Effector CD8-positive, alpha-beta T cell (primary cell): ENCODE measurements at places on chromosomes 3 and 15.

- no peak for DNase-seq
Observed at GRCh38 chr15:79432345-79433275, 474 bp downstream of the MINAR1 start.

- no peak for DNase-seq
Observed at GRCh38 chr3:44969154-44969827, 6.7 kb downstream of the ZDHHC3 start.

DNA sequence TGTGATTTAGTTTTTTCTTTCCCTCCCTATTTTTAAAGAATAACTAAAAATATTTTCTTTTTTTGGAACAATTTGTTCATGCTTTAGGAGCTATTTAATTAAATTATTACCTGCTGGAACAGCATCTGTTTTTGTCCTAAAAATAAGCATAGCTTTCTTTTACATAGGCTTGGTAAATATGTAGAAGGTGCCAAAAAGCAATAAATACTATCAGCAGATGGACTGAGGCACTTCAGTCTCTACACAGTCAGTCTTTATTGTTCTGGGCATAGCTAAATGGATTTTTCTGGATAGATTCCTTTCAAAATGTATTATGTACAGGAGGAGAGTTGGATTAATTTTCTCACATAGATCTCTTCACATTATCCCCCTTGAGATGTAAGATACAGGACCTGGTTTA, 223.5 kb downstream of the NAALADL2 start:
- DNase-seq, result no peak

GRCh38 chr3:85591451-85591850, 632.7 kb downstream of the CADM2 start:
- DNase-seq, result no peak

DNA sequence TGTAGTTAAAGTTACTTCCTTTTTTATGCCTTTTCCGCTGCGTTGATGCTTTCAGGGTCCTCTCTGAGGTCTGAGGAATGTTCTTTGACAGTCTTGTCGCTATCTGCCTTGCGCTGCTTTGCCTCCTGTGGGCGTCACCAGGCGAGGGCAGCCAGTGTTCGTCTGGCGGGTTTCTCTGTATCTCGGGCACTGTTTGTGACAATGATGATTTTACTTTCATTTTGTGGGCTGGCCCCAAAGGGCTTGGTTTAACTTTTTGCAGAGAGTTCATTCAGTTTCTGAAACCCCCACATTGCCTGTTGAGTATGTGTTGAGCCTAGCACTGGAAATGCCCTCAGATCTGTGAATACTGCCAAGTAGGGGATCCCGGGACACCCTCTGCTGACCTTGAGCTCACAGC, 24.6 kb upstream of the SACM1L start:
- DNase-seq, result peak; percentile 48

- DNase-seq, result no peak
Observed at GRCh38 chr3:43892061-43892460, 201.3 kb downstream of the ABHD5 start.

GRCh38 chr3:184655597-184655996, 56.3 kb downstream of the MAGEF1 start:
- no peak for DNase-seq

DNA sequence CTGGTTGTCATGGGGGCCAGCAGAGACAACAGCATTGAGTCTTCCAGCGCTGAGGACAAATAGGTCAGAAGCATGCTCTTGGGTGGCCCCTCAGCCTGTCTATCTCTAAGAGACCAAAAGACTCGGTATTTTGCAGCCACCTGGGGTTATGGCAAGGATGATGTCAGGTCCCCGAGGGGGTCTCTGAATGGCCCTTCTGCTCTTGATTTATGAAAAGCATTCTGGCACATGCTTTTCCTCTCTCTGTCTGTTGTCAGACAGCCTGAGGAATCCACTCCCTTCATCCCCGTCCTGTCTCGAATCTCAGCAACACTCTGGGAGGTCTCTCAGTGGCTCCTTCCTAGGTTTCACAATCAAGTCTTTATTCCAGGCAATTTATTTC, 156.6 kb upstream of the RGMA start:
- no peak for DNase-seq

- no peak for DNase-seq
Observed at GRCh38 chr3:78186404-78186803, 1146.5 kb downstream of the ROBO2 start.
